ENCODE measurements at places on chromosomes 11 and 22.
A peak's percentile ranks its signal among the peaks of the same experiment; 100 is the strongest.

DNA sequence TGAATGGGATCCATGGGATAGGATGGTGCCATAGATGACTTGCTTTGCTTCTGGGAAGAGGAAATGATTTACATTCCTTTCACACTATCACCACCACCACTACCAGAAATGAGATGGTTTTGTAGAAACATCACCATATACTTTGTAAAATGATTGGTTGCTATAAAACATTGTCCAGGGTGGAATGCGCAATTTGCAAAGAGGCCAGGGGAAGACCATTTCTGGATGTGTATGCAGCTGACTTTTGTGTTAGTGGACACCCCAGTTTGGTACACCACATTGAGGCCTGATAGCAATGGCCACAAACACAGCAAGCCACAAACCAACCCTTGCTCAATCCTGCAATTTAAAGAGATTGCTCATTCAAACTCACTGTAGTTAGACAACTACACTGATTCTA is 56.7 kb upstream of the RCN1 start:
- no peak for DNase-seq

- DNase-seq, result no peak
These were observed 54.4 kb downstream of the DGCR2 start for GRCh38 chr22:19067696-19068348.

DNA sequence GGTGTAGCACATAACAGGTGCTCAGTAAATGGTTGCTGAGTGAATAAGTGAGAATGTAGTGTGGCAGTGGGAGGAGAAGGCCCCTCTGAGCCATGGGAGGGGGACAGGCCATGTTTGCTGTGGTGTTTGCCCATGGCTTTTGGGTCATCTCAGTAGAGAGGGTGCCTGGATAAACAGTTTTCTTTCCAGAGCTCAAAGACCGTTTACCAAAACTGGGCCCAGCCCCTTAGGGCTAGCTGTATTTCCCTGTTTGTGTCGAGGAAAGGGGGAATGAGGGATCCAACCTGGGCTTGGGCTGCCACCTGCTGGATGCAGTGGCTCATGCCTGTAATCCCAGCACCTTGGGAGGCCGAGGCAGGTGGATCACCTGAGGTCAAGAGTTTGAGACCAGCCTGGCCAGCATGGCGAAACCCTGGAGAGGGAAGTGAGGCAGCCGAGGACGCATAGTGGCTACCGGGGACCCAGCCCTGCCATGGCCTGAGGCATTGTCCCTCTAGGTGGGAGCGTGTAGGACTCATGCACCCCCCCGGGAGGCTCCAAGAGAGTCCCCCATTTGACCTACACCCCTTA is 8.7 kb upstream of the LTO1 start:
- DNase-seq, result no peak

- DNase-seq, result no peak
These were observed 1025.0 kb downstream of the JRKL start for GRCh38 chr11:97414801-97415200.

- no peak for DNase-seq
These were observed 29.4 kb downstream of the AMBRA1 start for GRCh38 chr11:46564459-46564858.

- no peak for DNase-seq
These were observed 6.5 kb downstream of the PI4KA start for GRCh38 chr22:20852076-20852475.

DNA sequence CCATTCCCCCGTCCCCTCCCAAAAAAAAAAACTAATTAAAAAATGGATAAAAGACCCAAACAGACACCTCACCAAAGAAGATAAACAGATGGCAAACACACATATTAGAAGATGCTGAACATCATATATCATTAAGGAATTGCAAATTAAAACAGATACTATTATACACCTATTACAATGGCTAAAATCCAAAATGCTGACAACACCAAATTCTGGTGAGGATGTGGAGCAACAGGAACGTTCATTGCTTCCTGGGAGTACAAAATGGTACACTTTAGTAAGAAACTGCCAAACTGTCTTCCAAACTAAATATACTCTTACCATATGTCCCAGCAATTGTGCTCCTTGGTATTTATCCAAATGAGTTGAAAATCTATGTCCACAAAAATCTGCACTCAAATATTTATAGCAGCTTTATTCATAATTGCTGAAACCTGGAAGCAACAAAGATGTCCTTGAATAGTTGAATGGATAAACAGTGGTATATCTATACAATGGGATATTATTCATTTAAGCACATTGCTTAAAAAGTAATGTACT is 19.9 kb downstream of the NAGA start:
- DNase-seq, result no peak

DNA sequence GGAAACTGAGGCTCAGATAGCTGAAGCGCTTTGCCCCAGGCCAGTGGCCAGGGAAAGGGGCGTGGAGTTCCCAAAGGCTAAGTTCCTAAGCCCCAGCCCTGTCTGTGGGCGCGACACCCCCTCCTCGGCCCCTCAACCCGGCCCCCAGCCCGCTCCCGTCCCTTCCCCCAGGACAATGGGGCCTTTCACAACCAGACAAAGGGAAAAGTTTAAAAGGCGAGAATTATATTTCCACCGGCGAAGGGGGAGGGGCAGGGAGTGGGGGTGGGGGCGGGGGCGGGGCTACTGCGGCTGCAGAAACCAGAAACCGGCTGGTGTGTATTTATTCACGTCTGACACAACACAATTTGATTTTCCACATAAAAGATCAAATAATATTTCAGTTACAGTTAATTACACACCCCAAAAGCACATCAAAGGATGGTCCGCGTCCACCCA is 192.1 kb downstream of the MN1 start:
- DNase-seq, result no peak

DNA sequence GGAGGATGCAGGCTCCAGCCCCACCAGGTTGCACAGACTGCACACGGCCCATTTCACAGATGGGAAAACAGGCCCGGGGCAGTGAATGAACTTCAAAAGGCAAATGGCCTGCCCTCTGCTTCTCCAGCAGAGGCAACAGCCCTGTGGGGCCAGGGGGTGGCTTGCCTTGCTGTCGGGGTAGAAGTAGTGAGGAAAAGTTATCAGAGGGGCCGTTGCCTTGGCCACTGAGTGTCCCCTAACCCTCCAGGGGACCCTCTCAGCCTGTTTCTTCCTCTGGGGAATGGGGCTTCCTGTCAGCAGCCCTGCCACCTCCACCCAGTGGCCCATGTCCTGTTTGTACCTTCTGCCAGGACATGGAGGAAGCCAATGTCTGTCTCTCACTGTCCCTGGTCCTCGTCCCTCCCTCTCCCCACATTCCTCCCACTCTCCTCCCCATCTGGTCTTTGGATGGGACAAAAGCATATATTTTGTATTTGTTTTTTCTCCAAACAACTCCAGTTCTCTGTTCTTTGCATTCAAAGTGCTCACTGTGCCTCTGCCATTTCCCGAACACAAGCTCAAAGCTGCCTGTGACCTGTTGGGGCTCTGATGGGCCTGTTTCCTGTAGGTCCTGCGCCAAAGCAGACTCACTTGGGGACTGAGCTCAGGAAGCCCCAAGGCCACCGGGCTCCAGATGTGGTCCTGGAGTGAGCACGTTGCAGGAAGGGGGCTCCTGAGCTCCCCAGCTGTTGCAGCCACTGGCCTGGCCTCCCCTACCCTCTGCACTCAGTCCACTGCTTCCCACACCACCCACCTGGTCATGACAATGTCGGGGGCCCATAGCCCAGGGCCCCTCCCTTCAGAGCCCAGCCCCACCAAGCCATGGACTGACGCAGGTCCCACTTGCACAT is 9.5 kb downstream of the MAP4K2 start:
- DNase-seq, result no peak

DNA sequence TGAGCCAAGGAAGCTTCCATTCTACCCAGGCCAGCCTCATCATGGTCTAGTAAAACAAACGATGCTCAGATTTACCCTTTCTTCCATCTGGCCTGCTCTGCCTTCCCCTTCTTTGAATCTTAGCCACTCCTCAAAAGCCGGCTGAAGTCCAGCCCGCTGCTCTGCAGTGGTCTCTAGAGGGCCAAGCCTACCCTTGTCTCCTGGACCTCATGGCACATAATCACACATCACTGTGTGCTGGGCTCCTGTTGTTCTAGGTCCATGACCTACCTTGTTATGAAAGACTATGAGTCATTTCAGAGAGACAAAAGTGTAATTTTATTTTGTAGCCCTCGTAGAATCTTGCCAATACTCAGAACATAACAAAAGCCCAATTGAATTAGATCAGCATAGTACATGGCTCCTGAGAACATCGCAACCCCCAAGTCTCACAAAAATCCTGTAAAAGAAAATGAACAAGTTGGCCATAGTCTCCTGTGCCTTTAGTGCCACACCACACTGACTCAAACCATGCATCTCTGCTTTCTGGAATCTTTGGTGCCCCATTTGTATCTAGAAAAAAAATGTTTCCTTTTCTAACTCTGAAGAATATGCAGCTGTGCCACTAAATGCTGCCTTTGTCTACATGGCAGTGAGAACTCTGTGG is 192.7 kb downstream of the OPCML start:
- no peak for DNase-seq

DNA sequence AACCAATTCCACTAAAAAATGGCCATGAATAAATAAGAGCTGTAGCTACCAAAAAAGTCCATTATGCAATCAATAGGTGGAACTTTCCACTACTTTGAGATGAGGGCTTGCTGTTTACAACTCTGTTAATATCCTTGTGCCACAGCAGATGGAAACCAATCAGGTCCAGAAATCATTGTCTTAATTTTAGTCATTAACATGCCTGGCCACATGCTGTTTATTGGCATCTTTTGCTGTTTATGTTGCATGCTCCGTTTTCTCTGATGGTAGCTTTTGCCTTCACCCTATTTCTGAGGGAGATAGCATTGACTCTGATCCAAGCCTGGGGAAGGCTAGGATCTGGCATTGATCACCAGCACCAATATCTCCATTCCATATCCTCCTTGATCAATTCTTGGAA is 192.9 kb upstream of the SEZ6L start:
- DNase-seq, result no peak

- DNase-seq, result no peak
These were observed 56.4 kb downstream of the NECTIN1 start for GRCh38 chr11:119672597-119672996.

DNA sequence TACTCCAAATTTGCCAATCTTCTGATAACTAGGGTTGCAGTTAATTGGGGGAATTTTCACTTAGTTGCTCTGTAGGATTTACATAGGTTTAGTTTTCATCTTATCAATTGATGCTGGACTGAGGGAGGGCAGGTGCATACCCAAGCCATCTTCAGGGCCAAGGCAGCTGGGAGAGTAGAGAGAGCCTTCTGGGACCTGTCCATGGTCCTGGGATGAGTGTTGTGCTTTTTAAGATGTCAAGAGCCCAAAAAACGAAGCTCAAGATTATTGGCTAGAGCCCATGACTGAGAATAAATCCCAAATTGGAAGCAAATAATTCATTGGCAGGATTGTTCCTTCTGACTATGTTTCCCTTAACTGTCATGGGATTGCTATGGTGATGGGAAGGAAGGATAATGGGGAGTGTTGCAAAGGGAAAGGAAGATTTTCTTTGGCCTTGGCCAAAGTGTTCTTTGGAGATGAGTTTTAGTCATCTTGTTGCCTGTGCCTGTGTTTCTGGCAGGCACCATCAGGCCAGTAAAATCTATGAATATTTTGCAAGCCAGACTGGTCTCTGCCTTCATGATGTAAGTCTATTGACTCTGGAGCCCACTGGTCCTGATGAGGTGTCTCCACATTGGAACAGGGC is 4.5 kb downstream of the SLC22A6 start:
- DNase-seq, result no peak

DNA sequence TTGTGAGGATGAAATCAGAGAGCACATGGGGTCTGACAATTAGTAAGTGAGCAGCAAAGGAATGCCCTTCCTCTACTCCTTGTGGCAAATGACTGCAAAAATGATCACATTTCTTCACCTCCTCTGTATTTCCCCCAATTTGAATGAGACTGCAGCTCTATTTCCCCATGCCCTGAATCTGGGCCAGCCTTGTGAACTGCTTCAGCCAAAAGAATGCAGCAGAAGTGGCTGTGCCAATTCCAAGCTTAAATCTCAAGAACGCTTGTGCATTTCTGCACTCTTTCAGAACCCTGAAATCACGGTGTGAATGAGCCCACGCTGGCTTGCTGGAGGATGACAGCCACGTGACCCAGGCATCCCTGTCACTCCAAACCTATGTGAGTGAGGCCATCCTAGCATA is 9.9 kb downstream of the SLC43A3 start:
- DNase-seq, result no peak

- DNase-seq, result no peak
These were observed 2.1 kb downstream of the RNF141 start for GRCh38 chr11:10538924-10539323.

GRCh38 chr11:130775306-130776060 is 140.8 kb downstream of the SNX19 start:
- no peak for DNase-seq

GRCh38 chr11:2452321-2453012 is 7.7 kb downstream of the KCNQ1 start:
- DNase-seq, result no peak

GRCh38 chr11:69055598-69056516 is 7.1 kb downstream of the TPCN2 start:
- peak; percentile 39 for DNase-seq

DNA sequence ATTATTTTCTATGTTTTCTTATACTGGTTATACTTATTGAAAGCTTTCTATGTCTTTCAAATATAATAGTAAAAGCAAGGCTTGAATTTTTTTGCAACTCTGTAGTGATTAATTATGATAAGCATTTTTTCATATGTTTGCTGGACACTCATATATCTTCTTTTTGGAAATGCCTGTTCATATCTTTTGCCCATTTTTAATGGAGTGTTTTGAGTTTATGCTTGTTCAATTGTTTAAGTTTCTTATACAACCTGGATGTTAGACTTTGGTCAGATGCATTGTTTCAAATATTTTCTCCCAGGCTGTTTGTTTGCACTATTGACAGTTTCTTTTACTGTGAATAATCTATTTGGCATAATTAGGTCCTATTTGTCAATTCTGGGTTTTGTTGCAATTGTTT is 11.9 kb downstream of the OR52H1 start:
- no peak for DNase-seq

DNA sequence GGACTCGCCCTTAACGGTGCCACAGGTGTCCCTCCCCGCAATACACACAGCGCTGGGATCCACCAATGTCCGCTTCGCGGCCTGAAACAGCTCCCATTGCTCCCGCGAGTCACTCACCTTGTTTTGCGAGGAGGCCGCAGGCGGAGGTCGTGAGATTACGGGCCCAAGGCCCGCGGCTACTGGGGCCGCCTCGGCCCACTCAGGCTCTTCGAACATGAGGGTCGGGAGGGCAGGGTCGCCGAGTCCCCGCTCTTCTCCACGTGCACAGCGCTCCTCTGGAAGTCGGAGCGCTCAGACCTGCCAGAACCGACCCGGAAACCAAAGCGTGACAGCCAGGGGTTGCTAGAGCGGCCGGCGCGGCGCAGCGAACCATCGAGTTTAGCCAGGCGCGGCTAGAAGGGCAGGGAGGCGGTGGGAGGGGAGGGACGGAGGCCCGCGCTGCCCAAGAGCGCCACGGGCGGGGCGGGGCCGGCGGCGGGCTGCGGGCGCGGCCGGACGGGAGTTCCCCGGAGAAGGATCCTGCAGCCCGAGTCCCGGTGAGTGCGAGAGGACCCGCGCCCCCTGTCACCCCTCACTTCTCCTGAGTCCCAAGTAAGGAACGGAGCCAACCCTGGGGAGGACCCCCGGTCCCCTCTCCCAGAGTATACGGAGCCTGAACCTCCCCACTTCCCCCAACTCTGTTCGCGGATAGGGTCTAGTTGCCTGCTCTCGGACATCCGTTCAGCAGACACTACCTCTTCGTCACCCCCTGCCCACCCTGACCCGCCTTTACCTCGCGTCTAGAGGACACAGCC is at the start of the genes ILK and RRP8:
ILK (plus strand) TSS at position 488 of the 794 bp plus-strand sequence. CDS start 498 bp downstream, outside the sequence.
RRP8 (minus strand) TSS at position 330 of the 794 bp plus-strand sequence; CDS start at position 216, 114 bp downstream.
- peak; percentile 93 for DNase-seq
